ENCODE measurements at places on chromosomes 11 and 22. TPM values are rescaled to one million over a fixed set of nuclear protein-coding genes. Genes with fewer than 3 reads are reported as not detected.
A peak's percentile ranks its signal among the peaks of the same experiment; 100 is the strongest.

MYBPC3 gene
- total RNA-seq = not detected

MOV10L1 gene
- not detected for total RNA-seq

DNA sequence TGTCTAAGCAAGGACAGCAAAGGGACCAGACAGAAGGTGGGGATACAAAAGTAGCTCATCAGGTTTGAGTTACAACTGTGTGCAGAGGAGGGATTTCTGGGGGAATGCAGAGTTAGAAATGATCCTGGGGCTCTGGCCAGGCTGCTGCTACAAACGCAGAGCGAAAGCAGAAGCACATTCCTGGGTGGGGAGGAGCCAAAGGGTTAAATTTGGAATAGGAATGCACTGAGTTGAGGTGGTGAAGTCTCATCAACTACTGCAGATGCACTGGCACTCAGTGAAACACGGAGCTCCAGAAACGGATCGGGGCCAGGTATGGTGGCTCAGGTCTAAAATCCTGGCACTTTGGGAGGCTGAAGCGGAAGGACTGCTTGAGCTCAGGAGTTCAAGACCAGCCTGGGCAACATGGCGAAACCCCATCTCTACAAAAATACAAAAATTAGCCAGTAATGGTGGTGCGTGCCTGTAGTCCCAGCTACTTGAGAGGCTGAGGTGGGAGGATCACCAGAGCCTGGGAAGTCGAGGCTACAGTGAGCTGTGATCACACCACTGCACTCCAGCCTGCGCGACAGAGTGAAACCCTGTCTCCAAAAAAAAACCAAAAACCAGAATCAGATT is 3.2 kb downstream of the CHKA start:
- DNase-seq = no peak

GRCh38 chr22:44192098-44192815 is 11.5 kb downstream of the PARVG start:
- peak; percentile 54 for DNase-seq

DNA sequence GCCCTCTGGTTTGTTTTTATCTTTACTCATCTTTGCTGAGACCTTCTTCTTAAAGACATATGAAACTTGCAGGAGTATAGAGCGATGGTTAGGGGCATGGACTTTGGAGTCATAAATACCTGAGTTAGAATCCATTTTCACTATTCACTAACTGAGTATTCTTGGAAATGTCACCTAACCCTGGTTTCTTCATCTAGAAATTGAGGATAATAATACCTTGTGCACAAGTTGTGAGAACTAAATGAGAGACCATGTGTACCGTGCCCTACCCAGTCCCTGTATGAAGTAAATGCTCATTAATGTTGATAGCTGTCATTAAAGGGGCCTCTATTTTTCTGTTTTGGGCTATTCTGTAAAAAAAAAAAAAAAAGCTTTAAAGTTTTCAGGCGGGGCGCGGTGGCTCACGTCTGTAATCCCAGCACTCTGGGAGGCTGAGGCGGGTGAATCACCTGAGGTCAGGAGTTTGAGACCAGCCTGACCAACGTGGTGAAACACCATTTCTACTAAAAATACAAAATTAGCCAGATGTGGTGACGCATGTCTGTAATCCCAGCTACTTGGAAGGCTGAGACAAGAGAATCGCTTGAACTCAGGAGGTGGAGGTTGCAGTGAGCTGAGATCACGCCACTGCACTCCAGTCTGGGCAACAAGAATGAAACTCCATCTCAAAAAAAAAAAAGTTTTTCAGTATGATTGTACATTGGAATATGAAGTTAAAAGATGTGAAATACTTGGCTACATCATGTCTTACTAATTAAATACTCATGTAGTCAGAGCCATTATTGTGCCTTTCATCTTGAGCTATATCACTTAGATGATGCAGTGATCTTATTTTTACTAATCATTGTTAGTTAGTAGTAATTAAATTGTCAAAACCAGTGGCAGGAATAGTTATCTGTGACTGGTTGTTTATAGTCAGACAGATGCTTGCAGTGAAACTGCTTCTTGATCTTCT is 95.0 kb downstream of the AMOTL1 start:
- peak; percentile 53 for DNase-seq

GRCh38 chr11:61103851-61104423 is 1.6 kb downstream of the CD5 start:
- no peak for DNase-seq

DNA sequence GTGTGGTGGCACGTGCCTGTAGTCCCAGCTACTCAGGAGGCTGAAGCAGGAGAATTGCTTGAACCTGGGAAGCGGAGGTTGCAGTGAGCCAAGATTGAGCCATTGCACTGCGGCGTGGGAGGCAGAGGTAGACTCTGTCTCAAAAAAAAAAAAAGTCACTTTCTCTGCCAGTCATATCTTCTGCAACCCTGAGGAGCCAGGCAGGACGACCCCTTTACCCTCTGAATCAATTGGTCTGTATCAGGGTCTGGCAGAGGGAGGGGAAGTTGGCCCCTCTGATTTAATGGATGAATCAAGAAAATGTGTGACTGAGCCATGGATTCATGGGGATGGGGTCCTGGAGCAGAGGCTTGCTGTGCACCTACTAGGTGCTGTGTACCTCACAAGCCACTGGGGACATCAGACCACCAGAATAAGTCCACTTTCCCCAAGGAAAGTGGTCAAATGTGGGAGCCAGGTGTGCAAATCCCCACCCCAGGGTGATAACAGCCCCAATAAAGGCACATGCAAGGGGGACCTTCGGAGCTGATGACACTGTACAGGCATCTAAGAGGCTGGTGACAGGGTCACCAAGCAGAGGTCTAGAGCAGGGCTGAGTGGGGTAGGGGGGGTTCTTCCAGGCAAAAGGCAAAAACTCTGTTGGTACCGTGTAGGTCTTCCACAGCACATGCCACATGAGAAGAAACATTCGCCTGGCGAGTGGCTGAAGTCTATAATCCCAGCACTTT is 29.0 kb downstream of the TXN2 start:
- DNase-seq = no peak

All from Daoy (cell line).